ENCODE measurements at places on chromosomes 11 and 22. TPM values are rescaled to one million over a fixed set of nuclear protein-coding genes. Genes with fewer than 3 reads are reported as not detected.

The TRIM6 gene
- polyA plus RNA-seq = 27.1 TPM

The NCAPH2 gene
- polyA plus RNA-seq = 56.6 TPM

- no peak for DNase-seq
Observed at GRCh38 chr11:1012740-1013630, 23.5 kb downstream of the MUC6 start.

The APOL6 gene
- polyA plus RNA-seq = 4.0 TPM

- no peak for DNase-seq
Observed at GRCh38 chr22:48740086-48740730, 1087.5 kb downstream of the BRD1 start.

The CYTH4 gene
- 4.5 TPM for polyA plus RNA-seq

DNA sequence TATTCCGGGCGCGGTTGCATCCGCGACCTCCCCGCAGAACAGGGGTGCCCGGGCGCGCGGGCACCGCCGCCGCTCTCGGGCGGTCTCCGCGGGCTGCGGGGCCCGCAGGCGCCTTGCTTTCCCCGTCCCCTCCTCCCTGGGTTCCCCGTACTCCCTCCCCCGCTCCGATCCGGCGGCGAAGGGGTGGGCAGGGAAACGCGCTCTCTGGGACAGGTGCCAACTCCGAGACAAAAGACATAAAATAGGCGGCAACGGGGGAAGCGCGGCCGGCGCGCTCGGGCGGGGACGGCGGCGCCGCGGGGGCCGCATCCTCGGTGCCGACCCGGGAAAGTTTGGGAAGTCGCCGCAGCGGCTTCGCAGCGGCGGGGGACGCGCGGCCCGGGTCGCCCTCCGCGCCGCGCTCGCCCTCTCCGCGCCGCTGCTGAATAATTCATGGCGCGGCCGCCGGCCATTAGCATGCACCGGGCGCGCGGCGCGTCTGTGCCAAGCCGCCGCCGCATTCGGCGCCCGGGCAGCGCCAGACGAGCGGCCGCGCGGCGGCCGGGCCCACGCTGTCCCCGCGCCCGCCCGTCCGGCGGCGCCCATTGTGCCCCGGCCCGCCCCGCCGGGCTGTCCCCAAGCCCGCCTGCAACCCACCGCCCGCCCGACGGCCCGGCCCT, 78.7 kb upstream of the PPARA start:
- peak; percentile 91 for DNase-seq

- no peak for DNase-seq
Observed at GRCh38 chr11:133525976-133526375, 6.3 kb downstream of the OPCML start.
